Renal pelvis (tissue), 12 donors: ENCODE measurements at places on chromosomes 4 and X.

- peak; percentile 24 for DNase-seq
Observed at GRCh38 chrX:49309401-49309981, 6.0 kb downstream of the GAGE10 start.

- no peak for DNase-seq
Observed at GRCh38 chr4:58543465-58543864, 1433.3 kb upstream of the IGFBP7 start.

DNA sequence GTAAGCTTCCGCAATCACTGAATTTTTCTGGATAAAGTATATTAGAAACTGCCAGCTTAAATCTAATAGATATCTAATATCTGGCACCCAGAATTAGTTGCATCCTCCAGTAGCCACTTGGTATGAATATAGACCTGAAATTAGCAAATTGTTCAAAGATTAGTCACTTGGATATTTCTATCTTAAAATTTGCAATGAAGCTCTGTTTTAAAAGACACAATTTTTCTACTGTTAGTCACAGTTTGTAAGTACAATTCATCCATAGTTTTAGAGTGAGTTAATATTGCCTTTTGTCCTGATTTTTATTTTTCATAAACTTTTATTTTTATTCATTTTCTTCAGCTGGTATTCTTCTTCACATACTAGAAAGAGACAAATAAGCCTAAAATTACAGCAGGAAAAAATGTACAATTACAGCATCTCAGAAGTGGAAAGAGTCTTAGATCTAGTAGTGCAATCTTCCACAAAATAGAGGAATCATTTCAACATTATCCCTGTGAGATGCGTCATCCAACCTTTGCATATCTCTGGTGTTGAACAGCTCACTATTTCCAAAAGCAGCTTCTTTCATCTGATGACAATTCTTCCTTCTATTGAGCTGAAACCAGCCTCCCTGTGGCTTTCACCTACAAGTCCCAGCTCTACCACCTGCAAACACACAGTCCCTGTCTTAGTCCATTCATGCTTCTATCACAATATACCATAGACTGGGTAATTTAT, 190.0 kb upstream of the AR start:
- DNase-seq: no peak

GRCh38 chr4:5423670-5424069, 284.7 kb downstream of the EVC2 start:
- DNase-seq: no peak

DNA sequence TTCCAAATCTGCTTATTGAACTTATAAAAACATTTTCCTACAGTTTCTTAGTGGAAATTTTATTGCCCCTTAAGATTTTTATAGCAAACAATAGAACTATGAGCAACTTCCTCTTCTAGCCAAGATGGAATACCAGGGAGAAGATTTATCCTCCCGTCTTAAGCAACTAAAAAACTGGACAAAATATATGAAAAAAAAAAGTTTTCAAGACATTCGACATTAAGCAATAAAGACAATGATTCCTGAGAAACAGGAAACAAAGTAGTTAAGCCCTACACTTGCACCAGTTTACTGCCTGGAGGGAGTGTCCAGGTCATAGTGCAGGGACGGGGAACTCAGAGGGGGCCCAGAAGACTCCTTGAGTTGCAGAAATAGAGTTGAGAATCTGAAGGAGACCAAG, 516.1 kb upstream of the DIPK2B start:
- no peak for DNase-seq

- DNase-seq: no peak
Observed at GRCh38 chrX:16524316-16524715, 125.6 kb upstream of the S100G start.

DNA sequence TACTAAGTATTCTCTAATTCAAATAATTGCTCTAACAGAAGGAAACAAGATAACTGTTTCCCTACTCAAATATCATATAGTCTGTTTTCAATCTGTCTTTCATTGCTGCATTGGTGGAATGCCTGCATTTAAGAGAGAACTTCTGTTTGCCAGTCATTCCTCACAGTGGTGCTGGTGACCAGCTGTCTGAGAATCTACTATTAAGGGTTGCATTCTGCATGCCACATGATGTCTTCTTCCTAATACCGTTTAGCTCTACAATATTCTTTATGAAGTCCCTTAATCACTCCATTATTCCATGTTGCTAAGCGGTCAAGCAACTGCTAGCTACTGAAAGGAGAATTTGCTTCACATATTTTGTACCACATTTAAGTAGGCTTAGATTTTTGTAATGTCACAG, 167.1 kb upstream of the CENPE start:
- DNase-seq: no peak

DNA sequence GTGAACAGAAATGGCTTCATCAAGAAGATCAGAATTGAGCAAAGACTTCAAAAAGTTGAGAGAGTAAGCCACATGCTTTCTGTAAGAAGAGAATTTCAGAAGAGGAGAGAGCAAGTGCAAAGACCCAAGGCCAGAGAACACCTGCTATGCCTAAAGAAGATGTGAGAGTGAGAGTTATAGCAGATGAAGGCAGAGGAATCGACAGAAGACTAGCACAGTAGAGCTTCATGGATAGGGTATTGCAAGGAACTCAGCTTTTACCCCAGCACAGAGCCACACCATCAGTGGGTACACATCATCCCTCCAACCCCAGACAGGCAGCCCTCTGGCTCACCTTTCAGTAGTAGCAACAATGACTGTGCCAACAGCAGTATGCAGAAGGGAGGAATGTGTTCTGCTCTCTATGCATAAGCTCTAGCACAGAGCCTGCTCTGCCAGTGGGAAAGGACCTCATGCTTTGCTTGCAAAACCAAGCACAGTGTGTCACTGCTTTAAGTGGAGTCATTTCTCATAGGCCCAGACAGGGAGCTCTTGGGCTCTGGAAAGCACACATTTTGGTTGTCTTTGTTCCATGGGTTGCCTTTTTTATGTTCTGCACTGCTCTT, 318.6 kb downstream of the NAF1 start:
- no peak for DNase-seq

GRCh38 chr4:152165846-152166245, 370.0 kb downstream of the FBXW7 start:
- no peak for DNase-seq
